ENCODE measurements at places on chromosomes 6 and 20. TPM values are rescaled to one million over a fixed set of nuclear protein-coding genes. Genes with fewer than 3 reads are reported as not detected.

The TFAP2D gene
- not detected for total RNA-seq

The FAM209B gene
- not detected for total RNA-seq

The ALDH8A1 gene
- 0.55 TPM for total RNA-seq

The SLC22A16 gene
- total RNA-seq = 0.65 TPM

The CYP21A2 gene
- total RNA-seq = 0.43 TPM

The DPPA5 gene
- total RNA-seq = not detected

The BNIP5 gene
- 0.09 TPM for total RNA-seq

The ULBP2 gene
- total RNA-seq = 2.4 TPM

The HAO1 gene
- total RNA-seq = not detected

The SYCP2L gene
- total RNA-seq = 0.49 TPM

The CTCFL gene
- total RNA-seq = not detected

The NCOA5 gene
- 15.3 TPM for total RNA-seq

The ZNF334 gene
- total RNA-seq = 25.3 TPM

The KHDC1 gene
- 3.5 TPM for total RNA-seq

The OR12D3 gene
- total RNA-seq = not detected

The PBOV1 gene
- not detected for total RNA-seq

The PROKR2 gene
- not detected for total RNA-seq

The CBLN4 gene
- 0.15 TPM for total RNA-seq

The POM121L2 gene
- total RNA-seq = not detected

The COL9A3 gene
- 26.1 TPM for total RNA-seq
